ENCODE measurements at places on chromosomes 2 and 18.

- DNase-seq, result no peak
Observed at GRCh38 chr2:216245391-216245975, 126.8 kb downstream of the MARCHF4 start.

GRCh38 chr2:15881120-15881433 is 59.3 kb upstream of the MYCN start:
- no peak for DNase-seq

DNA sequence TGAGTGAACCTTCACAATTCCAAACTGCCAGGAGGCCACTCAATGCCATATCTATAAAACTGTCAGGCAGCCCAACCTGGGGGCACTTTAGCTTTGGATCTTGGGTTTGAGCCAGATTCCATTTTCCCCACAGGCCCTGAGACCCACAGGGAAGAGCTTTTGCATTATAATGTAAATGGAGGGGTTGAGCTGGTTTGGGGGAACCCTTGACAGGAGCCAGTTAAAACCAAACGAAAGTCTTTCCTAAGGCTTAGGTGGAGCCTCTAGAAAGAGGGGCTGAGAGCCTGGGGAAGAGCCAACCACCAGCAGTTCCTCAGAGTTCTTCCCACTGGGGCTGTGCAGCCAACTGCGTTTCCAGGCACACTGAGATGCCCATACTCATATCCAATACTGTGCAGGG is 42.7 kb downstream of the BCL11A start:
- no peak for DNase-seq

- DNase-seq, result no peak
Observed at GRCh38 chr18:76572518-76573247, 77.6 kb upstream of the ZNF516 start.

DNA sequence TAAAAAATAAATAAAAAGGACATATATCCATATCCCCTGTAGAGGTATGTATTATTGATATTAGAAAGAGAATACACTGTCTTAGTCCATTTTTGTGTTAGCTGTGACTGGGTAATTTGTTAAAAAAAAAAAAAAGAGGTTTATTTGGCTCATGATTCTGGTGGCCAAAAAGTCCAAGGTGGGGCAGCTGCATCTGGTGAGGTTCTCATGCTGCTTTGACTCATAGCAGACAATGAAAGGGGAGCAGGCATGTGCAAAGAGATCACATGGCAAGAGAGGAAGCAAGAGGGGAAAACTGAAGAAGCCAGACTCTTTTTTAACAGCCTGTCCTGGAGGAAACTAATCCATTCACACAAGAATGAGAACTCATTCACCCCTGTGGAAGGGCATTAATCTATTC is 101.6 kb upstream of the MAP4K3 start:
- no peak for DNase-seq

DNA sequence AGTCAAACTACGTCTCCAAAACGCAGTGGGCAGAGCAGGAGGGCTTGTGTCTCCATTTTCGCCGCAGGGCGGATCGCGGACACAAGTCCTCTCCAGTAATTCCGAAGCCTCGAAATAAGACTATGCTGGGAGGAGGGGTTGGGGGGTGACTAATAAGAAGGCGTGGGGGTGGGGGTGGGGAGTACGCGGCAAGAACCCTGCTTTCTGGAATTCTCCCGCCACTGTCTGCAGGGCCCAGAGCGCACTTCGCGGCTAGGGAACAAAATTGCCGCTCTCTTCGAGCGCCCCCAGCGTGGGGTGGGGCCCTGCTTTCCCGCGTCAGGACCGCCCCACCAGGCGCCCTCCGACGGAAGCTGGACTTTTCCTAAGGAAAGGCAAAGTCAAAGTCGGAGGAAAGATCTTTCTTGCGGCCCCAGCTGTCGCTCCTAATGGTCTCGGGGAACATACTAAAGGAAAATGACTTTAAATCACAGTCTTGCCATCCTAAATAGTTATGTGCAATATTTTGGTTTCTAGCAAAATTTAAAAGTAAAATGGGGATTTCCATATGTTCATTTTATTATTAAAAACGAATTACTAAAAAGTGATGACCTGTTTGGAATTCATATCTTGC is 11.9 kb downstream of the NR4A2 start:
- no peak for DNase-seq
